ENCODE measurements at places on chromosomes 6 and 20.

DNA sequence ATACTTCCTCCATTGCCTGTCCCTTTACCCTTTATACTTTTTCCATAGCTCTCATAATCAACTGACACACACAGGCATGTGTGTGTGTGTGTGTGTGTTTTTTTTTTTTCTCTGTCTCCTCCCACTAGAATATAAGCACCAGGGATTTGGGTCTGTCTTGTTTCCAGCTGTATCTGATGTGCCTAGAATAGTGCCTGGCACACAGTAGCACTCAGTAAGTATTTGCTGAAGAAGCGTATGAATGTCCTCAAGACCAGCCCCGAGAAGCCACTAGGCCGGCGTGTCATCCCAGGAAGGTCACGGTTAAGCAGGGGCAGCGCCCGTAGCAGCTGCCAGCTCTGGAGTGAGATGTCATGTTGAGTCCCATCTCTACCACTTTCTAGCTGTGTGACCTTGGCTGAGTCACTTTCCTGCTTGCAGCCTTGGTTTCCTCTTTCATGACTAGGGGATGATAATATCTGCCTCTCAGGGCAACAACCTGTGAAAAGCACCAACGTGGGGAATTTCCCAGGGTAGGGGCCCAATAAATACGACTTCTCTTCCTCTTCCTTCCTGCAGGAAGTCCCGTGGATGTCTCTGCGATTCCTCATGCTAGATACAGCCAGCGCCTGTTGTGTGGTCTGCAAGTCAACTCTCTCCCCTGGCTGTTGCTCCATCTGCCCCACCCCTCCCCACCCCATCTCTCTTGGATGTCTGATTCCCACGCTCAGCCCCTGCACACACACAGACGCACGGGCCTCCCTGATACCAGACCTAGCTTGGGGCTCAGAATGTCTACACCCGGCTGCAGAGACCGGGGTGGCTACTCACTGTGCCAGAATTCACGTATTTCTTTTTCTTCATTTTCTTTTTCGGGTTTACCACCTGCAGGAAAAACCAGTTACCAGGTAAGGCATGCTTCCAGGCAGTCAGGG lies 58.1 kb downstream of the RAB44 start:
- no peaks in the 10 kb centered on the region for H3K36me3 ChIP-seq
- peaks cover 39% of the 10 kb centered on the region for H3K4me1 ChIP-seq
- H3K27ac ChIP-seq: no peak overlapping the region
- H3K27me3 ChIP-seq: no peaks in the 10 kb centered on the region

DNA sequence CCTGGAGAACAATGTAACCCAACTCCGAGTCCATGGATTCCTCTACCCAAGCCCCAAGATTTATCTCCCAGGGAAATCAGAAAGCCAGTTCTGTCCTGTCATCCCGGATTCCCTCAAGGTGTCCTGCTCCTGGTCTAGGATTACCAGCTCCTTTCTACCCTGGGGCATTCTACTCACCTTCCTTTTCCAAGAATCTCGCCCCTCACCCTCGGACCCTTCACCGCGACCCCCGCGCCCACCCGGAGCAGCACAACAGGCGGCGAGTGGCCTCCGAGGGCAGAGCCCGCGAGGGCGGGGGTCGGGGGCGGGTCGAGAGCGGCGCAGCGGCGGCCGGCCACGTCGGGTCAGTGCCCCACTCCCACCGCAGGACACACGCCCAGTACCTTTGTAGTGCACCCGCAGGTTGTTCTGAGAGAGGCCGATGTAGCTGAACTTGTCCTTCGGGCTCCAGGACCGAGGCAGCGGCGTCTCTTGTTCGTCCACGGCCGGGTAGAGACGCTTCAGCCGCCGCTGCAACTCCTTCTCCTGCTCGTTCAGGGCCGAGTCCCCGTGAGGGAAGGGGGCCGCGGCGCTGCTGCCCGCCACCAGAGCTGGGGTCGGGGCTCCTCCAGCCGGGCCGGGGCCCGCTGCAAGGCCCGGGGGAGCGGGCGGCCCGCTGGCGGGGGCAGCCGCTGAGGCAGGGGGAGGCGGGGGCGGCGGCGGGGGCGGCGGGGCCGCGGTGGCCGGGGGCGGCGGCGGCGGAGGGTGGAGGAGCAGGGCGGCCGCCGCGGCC lies 897 bp downstream of the RANBP9 start:
- H3K4me1 ChIP-seq: peaks cover 35% of the 10 kb centered on the region
- no peaks in the 10 kb centered on the region for H3K36me3 ChIP-seq
- no peaks in the 10 kb centered on the region for H3K27me3 ChIP-seq
- peak; percentile 71 for DNase-seq
- H3K4me3 ChIP-seq: peak overlapping the region; percentile 85

GRCh38 chr6:56838965-56839364 lies 115.9 kb upstream of the BEND6 start:
- H3K27ac ChIP-seq: peak overlapping the region; percentile 3
- H3K4me3 ChIP-seq: no peak overlapping the region
- no peaks in the 10 kb centered on the region for H3K27me3 ChIP-seq

GRCh38 chr6:112594886-112595594 lies 247.9 kb downstream of the RFPL4B start:
- H3K4me3 ChIP-seq: no peak overlapping the region
- H3K4me1 ChIP-seq: no peaks in the 10 kb centered on the region
- no peak overlapping the region for H3K27ac ChIP-seq
- DNase-seq: no peak

DNA sequence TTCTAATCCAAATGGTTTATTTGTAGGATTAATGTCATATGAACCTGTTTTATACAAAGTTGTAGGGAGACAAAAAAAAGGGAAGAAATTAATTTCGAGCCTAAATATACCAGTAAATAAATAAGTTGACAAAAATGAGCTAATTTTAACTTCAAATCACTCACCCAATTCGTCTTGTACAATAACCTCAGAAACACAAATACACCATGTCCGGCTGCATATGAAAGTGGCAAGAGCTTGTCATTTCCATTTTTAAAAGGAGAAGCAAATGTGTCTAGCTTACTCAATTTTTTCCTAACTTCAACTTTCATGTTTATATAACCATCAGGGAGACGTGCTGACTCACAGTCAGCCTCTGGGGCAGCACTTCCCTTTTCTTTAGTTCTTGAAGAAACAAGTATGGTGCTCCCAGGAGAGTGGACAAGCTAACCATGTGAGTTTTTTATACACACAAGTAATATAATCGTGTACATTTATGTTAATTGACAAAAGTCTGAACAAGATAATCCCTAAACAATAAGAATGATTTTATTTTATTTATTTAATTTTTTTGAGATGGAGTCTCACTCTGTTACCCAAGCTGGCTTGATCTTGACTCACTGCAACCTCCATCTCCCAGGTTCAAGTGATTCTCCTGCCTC lies 55.5 kb upstream of the SGK1 start:
- peak; percentile 75 for DNase-seq
- H3K4me1 ChIP-seq: peaks cover 27% of the 10 kb centered on the region
- H3K4me3 ChIP-seq: no peak overlapping the region
- no peaks in the 10 kb centered on the region for H3K27me3 ChIP-seq

GRCh38 chr20:19706463-19706862 lies 51.6 kb upstream of the RIN2 start:
- no peaks in the 10 kb centered on the region for H3K36me3 ChIP-seq
- no peak overlapping the region for H3K27ac ChIP-seq
- no peak for DNase-seq
- H3K27me3 ChIP-seq: no peaks in the 10 kb centered on the region
- H3K4me1 ChIP-seq: no peaks in the 10 kb centered on the region
- no peak overlapping the region for H3K4me3 ChIP-seq

- no peaks in the 10 kb centered on the region for H3K27me3 ChIP-seq
Observed at GRCh38 chr6:54801669-54802068, 44.9 kb upstream of the FAM83B start.

GRCh38 chr6:157879873-157880254 lies 56.8 kb downstream of the SNX9 start:
- peaks cover 26% of the 10 kb centered on the region for H3K4me1 ChIP-seq
- H3K36me3 ChIP-seq: peaks cover 37% of the 10 kb centered on the region
- H3K4me3 ChIP-seq: no peak overlapping the region
- DNase-seq: peak; percentile 52

DNA sequence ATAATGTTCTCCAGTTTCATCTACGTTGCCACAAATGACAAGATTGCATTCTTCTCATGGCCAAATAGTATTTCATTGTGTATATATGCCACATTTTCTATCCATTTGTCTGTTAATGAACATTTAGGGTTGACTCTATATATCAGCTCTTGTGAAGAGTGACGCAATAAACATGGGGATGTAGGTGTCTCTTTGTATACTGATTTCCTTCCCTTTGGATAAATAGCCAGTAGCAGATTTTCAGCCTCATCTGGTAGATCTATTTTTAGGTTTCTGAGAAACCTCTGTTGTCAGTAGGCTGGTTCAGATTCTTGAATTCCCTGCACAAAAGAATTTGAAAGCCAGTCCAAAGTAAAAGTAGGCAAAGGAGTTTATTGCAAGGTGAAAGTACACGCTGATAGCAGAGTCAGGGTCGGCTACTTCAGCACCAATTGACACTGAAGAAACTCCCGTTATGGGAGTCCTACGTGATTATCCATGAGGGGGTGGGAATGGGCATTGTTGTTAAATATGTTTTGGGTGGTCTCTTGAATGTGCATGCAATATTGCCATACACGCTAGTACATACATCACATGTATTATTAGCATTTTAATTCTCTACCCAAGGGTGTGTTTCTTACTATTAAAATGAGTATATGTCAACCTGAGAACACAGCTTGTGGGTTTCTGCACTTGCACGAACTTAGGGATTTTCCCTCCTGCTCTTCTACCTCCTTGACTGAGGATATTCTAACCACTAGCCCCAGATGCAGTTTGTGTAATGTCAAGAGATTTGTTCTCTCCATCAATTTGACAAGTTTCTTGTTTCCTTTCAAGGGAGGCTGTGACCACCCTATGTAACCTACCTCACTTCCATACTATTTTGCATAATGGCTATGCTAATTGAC lies 14.4 kb upstream of the SLC17A2 start:
- DNase-seq: no peak
- no peaks in the 10 kb centered on the region for H3K27me3 ChIP-seq
- no peak overlapping the region for H3K27ac ChIP-seq
- no peak overlapping the region for H3K4me3 ChIP-seq
- no peaks in the 10 kb centered on the region for H3K36me3 ChIP-seq
- no peaks in the 10 kb centered on the region for H3K4me1 ChIP-seq

DNA sequence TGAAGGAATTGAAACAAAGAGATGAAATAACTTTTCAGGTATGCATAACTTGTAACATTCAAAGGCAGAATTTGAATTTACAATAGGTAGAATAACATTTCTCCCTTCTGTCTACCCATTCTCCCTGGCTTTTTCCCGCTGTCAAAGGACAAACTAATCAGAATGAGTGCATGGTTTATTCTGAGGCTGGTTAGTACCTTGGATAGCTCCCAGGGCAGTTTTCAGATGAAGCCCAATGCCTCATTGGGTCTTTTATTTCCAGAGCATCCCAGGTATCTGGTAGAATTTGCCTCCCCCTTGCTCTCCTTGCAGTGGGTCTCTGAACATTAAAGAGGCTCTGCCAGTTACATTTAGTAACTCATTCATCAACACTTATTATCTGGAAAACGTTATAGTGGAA lies 665.5 kb downstream of the BCKDHB start:
- DNase-seq: no peak
- no peak overlapping the region for H3K4me3 ChIP-seq
- H3K27ac ChIP-seq: no peak overlapping the region
- H3K36me3 ChIP-seq: no peaks in the 10 kb centered on the region
- no peaks in the 10 kb centered on the region for H3K27me3 ChIP-seq

DNA sequence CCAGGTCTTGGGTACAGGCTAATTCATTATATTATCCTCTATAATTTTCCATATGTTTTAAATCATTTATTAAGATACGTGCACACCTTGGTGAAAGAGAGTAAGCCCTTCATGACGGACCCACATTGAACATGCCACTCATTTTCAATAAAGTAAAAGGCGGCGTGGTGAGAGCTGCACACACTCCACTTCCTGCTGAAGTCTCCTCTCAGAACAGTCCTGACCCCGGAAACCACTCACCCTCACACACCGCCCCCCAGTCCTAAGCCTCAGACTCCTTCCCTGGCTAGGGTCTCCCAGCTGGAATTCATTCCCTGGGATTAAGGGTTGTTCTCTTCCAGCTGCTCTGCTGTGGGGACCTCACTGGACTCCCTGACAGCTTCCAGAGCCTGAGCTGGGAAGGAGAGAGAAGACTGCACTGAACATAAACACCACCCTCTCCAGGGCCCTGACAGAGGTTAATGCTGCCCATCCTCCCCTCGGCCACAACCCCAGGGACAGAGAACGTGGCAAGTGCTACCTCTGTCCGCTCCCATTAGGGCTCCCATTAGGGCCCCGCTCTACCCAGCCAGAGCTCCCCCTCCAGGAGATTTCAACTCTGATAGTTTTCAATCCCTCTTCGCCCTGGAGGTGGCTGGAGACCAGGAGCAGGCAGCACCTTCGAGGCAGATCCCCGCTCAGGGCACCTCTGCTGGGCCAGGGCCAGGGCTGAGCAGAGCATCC lies 24.8 kb downstream of the GRM4 start:
- no peak for DNase-seq
- no peaks in the 10 kb centered on the region for H3K4me1 ChIP-seq
- H3K36me3 ChIP-seq: no peaks in the 10 kb centered on the region

- DNase-seq: no peak
- H3K27ac ChIP-seq: peak overlapping the region; percentile 69
- H3K4me3 ChIP-seq: peak overlapping the region; percentile 61
- no peaks in the 10 kb centered on the region for H3K27me3 ChIP-seq
Observed at GRCh38 chr6:7260291-7261031, 52.5 kb downstream of the SSR1 start.

DNA sequence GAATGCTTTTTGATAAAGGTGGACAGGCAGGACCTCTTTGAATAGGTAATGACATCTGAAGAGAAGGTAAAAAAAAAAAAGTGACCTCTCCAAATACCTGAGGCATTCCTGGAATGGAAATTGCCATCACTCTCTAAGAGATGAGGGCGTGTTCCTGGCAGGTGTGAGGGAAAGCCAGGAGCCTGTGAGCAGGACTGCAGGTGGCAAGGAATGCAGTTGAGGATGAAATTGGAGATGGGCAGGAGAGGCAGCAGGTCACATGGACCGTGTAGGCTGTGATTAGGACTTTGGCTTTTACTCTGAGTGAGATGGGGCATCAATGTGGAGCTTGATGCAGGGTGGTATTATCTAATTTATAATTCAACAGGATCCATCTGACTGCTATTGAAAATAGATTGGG lies 227.4 kb downstream of the LRFN2 start:
- no peak overlapping the region for H3K27ac ChIP-seq
- no peaks in the 10 kb centered on the region for H3K27me3 ChIP-seq
- H3K4me3 ChIP-seq: no peak overlapping the region
- DNase-seq: no peak

GRCh38 chr6:29941916-29942274 lies 437 bp upstream of the HLA-A start:
- peak overlapping the region; percentile 57 for H3K4me3 ChIP-seq
- H3K36me3 ChIP-seq: peaks cover 4% of the 10 kb centered on the region
- H3K4me1 ChIP-seq: no peaks in the 10 kb centered on the region
- peak overlapping the region; percentile 85 for H3K27ac ChIP-seq
- H3K27me3 ChIP-seq: no peaks in the 10 kb centered on the region

DNA sequence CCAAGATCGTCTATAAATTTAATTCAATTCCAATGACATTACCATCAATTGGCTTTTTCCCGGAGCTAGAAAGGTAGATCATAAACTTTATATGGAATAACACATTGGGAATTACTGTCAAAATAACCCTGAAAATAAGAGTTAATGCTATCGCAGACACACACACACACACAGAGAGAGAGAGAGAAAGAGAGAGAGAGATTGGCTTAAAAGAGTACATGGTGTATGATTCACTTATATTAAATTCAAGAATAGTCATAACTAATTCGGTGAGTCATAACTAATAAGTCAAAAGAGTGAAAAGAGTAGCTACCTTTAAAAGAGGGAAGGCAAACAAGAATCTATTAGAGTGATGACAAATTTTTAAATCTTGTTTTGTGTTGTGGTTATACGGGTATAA lies 425.5 kb downstream of the TBC1D32 start:
- DNase-seq: no peak
- no peaks in the 10 kb centered on the region for H3K4me1 ChIP-seq
- no peak overlapping the region for H3K4me3 ChIP-seq
- no peaks in the 10 kb centered on the region for H3K36me3 ChIP-seq
- no peak overlapping the region for H3K27ac ChIP-seq
- no peaks in the 10 kb centered on the region for H3K27me3 ChIP-seq
